ENCODE measurements at places on chromosomes 12 and 14. TPM values are rescaled to one million over a fixed set of nuclear protein-coding genes. Genes with fewer than 3 reads are reported as not detected.

Gene KRT72
- polyA plus RNA-seq = not detected

Gene LTBP2
- 0.41 TPM for polyA plus RNA-seq

Gene ZFYVE26
- polyA plus RNA-seq = 13.6 TPM

Gene LAG3
- 0.51 TPM for polyA plus RNA-seq

Gene SERPINA9
- polyA plus RNA-seq = 0.21 TPM

Gene KLRC1
- not detected for polyA plus RNA-seq

Gene RASSF9
- polyA plus RNA-seq = not detected

Gene FOXA1
- 43.4 TPM for polyA plus RNA-seq

Gene BCL2L14
- not detected for polyA plus RNA-seq

Gene ADCY4
- 0.03 TPM for polyA plus RNA-seq

Gene ARHGDIB
- polyA plus RNA-seq = 0.88 TPM

Gene ADAM21
- 0.03 TPM for polyA plus RNA-seq

- DNase-seq = no peak
Observed at GRCh38 chr12:28569698-28570411, 379.6 kb downstream of the CCDC91 start.

DNA sequence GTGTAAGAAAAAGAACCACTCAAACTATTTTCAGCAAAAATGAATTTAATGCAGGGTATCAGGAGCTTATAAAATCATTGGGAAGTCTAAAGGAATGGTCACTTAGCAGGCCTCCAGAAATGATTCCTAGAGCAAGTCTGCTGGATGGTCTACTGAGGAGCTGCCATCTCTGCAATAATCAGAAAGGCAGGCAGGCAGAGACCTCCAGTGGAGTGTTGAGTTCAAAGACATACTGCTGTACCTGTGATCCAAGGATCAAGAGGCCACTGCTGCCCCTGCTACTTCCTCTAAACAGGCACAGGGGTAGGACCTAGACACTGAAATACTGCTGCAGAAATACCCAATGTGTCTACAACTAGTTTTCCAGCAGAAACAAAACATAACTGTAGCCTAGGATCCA, 14.5 kb upstream of the KICS2 start:
- no peak for DNase-seq

DNA sequence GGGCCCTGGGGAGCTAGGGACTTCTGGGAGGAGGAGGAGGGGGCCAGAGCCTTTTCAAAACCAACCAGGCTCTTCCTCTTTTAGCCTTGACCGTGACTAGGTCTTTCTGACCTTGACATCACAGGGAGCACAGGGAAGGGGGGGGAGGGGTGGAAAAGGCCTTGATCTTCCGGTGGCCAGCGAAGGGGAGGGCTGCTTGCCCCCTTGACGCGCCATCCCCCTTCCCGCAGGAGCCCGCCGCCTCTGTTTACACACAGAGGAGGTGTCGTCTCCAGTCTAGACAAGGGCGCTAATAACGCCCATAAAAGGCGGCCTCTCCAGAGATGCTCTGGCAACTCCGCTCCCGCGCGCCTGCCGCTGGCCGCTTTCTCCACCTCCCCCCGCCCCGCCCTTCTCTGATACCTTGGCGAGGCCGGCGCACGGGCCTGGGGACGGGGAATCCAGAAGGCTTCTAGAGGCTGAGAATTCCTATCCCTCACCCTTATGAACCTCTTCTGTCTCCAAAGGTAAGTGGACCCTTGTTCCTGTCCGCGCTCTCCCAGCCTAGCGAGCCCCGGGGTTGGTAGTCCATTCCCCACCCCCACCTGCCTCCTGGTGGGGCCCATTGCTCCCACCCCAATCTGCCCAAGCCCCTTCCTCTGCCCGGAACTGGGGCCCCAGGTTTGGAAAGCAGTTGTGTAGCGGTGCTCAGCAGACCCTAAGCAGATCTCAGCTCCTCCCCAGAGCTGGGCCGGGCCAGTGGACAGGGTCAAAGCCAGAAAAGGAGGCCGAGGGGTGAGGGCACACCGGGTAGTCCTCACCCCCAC, 4.9 kb upstream of the HOXC12 start:
- peak; percentile 50 for DNase-seq

GRCh38 chr12:51392556-51393237, 1.5 kb upstream of the GALNT6 start:
- no peak for DNase-seq

- DNase-seq = no peak
Observed at GRCh38 chr12:97502600-97502999, 40.0 kb downstream of the RMST start.

DNA sequence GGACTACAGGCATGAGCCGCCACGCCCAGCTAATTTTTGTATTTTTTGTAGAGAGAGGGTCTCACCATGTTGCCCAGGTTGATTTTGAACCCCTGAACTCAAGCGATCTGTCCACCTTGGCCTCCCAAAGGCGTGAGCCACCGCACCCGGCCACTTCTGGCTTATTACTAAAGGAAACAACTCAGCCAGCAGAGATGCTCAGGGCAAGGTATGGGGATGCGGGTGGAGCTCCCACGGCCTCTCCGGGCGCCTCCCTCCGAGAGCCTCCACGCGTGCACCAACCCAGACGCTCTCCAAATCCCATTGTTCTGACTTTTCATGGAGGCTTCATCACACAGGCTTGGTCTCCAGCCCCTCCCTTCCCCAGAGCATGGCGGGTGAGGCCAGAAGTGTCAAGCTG, 6.1 kb upstream of the GPR132 start:
- DNase-seq = no peak

GRCh38 chr14:81028461-81028860, 73.0 kb downstream of the TSHR start:
- no peak for DNase-seq

DNA sequence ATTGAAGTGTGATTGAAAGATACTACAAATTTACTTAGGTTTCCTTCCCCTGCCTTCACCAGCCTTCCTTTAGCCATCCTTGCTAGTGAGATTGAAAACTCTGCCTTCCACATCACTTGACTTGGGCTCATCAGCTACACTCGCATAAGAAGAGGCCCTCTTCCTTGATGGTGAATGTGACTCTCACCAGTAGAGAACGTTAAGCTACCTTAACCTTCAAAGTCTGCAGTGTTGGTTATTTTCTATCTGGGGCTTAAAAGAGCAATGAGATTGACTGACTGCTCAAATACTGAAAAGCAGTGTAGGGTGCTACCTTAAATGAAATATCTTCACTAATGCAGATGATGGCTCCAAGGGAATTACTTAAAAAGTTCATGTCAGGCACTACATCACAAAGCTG, 271.8 kb downstream of the EGLN3 start:
- DNase-seq = no peak

- no peak for DNase-seq
Observed at GRCh38 chr14:74964787-74965485, 9.5 kb upstream of the PGF start.

DNA sequence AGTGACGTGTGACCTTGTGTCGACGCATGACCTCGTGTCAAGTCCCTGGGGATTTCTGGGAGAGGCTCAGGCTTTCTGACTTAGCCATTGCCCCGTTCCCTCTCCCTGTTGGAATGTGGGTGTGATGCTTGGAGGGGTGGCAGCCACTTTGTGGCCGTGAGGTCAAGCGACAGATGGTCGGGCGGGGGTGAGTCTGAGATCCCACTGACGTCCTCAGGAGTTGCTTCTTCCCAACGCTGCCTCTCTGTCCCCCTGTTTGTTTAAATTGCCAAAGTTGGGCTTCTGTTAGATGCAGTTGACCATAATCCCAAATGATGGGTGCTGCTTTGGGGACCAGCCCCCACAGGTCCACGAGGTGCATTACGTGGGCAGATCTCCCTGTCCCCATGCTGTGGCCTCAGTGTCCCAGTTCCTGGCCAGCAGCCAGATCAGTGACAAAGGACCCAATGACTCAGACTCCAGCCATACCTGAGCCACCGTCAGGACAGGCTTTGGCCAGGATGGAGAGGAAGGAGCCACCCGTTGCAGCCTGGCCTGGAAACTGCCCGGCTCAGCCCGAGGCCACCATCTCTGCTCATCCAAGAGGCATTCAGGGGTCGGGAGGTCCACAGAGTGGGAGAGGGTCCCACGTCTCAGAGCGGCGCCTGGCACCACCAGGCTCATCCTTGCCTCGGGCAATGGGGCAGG, 34.4 kb upstream of the GALNT9 start:
- no peak for DNase-seq

GRCh38 chr14:91290986-91291385, 46.5 kb upstream of the GPR68 start:
- no peak for DNase-seq

DNA sequence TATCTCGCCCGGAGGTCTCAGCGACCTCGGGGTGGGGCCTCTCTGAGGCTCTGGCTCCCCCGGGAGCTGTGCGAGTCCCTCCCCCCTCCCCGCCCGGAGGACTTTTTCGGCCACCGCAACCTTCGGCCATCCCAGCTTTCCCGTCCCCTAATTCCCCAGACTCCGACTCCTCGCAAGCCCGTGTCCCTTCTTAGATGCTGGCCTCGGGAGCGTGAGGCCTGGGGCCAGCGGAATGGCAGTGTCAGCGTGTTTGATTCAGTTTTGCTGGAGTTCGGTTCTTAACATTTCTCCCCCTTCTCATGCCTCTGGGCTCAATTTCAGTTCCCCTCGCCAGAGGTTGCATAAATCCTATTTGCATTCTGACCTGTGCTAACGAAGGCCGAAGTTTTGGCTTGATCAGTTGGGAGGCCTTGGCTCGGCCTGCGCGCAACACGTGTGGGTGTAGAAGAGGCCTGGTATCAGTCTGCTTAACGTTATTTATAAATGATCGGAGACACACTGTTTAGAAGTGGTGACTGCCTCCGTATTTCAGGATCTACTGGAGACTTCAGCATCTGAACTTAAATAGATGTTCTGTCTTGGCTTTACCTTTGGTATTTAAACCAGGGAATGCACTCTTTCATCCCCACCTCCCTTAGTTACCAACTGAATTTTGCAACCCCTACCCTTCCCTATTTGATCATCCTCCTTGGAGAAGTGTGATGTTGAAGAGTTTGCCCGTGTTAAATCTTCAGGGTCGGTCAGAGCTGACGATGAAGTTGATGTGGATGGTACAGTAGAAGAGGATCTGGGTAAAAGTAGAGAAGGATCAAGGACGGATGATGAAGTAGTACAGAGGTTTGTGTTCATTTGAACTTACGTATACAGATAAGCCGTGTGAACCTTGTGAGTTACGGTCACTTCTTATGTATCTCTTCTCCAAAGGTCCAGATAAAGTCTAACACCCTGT, 851 bp downstream of the HSP90B1 start:
- DNase-seq = peak; percentile 13

DNA sequence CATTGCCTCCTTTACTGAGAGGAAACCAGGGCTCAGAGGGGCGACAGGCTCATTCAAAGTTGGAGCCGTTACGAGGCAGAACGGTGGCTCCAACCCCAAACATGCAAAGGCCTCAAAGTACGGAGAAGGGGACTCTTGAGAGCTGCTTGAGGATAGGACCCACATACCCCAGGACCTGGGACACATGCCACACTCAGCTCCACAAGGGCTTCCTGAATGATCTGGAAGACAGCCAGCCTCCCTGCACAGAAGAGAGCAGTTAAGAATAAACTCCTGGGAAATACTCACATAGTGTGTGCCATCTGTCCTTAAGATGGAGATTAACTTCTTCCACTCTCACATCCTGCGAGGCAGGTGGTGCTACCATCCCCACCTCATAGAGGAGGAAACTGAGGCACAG, 26.6 kb upstream of the NXPH4 start:
- no peak for DNase-seq

DNA sequence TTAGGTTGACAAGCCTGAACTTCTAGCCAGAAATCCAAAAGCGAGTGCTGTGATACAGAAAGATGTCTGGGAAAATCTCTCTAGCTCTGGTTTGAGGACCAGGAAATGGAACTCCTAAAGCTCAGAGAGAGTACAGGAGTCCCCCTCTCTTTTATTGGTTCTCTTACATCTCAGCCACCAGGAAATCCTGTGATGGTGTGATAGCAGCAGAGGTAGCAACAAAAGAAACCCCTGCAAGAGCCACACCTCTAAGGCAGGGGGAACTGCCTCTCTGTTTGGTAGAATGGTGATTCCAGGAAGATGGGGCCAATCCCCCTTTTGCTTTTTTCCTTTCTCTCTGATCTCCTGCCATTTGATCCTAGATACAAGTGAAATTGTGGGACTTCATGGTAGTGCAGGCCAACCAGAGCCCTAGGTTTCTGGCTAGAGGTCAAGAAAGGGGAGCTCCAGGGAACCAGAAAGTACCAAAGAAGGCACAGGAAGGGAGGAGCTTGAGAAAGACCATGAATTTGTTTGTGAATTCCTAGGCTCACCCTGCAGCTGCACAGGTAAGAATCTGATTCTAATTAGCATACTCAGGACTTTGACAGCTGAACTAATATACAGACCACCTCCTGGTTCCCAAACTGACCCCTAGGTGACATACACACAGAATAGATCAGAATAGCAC, 88.5 kb downstream of the PAPLN start:
- no peak for DNase-seq

DNA sequence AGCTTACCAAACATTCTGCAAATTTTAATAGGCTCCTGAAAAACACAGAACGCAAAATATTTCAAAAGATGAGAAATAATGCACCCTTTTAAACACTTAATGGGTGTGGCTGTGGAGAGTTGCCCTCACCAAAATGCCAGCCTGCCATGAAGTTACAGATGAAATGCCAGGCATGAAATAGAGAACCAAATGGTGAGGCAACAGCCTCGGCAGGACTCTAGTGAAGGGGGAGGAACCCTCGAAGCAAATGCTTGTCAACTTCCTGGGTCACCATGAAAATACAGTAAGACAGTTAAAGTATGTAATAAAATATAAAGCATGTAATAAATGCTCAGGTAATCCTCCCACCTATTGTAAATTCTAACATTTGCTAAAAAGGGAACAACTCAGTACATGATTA, 24.1 kb downstream of the DUSP16 start:
- DNase-seq = no peak

DNA sequence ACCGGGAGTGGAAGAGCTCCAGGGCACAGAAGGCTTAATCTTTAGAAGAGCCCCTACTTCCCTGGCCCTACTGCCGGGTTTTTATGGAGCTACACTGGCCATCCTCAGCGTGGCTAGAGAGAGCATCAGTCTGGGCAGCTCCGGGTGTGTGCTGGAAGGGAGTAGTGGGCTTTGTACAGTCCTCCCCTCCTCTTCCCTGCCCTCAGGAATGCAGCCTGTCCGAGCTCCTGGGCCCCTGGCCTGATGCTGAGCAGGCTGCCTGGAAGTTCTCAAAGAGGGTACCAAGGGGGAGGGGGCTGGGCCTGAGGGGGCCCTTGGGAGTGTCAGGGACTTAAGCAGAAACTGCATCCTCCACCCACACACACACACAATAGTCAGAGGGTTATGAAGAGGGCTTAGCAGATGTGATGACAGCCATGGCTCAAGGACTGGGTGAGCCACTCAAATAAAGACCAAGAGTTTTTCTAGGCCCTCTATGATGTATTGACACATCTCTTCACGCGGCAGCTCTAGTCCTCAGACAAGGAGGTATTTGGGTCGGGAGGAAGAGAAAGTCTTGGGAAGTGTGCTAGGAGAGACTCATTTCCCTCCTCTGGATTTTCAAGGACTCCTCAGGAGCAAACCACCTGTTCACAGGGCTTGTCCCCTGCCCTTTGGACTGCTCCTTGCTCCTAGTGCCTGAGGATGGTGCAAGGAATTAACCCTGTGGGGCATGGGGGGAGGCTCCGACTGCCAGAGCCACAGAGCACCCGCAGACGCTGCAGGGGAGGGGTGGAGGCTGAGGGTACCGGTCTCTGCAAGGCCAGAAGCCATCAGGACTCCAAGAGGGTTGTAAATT, 16.5 kb upstream of the FIGNL2 start:
- DNase-seq = no peak

GRCh38 chr12:30678221-30678620, 17.4 kb downstream of the IPO8 start:
- no peak for DNase-seq

GRCh38 chr12:13175499-13175898, 21.0 kb upstream of the EMP1 start:
- DNase-seq = no peak

- DNase-seq = no peak
Observed at GRCh38 chr12:78406213-78406612, 458.4 kb upstream of the SYT1 start.

Data from HepG2 (cell line).